NCI-H1092 treated with DMSO at 0.1 percent for 48 hours (cell line): ENCODE measurements at places on chromosomes 6 and 20.

DNA sequence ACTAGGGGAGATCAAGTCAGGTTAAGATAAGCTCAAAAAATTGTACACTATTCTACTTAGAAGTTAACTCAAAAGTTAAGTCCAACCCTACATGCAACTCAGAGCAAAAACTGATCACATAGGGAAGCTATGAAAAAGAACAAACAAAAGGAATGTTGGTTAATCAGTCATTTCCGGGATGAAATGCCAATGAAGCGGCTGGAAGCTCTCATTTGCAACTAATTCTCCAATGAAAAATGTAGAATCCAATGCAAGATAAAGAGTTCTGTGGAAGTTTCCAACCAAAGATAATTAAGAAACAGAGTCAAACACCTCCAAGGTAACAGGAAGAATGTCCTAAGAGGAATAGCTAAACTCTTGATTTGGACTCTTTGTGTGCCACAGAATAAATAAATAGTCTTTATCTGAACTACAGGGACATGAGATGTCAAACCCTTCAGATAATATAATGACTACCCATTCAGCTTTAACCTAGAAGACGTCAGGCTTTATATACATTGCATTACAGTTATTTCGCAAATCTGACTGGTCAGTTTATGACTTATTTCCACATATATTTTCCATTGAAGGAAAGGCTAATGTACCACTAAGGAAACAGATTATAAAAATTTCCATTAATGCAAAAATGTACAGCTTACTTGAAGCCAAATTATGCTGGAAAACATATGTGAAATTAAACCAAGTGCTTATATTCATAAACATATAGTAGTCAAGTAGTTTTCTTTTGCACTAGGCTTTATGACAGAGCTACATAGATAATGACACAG, 48.0 kb upstream of the DST start:
- DNase-seq, result no peak

- DNase-seq, result no peak
These were observed 35.7 kb downstream of the CITED2 start for GRCh38 chr6:139338795-139339194.

DNA sequence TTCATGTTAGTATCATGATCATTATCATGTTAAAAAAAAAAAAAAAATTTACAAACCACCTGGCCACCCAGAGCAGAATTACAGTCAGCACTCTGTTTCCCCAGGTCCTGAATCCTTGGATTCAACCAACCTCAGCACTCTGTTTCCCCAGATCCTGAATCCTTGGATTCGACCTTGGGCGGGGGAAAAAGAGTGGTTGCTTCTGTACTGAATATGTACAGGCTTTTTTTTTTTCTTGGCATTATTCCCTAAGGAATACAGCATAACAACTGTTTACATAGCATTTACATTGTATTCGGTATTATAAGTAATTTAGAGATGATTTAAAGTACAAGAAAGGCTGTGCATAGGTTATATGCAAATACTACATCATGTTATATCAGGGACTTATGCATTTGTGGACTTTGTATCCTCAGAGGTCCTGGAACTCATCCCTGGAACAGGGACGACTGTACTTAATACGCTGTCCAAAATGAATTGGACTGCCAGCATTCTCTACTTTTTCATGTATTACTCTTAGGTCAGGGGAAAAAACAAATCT, 31.2 kb downstream of the GCNT2 start:
- no peak for DNase-seq

- no peak for DNase-seq
These were observed 5.2 kb downstream of the SYNGAP1 start for GRCh38 chr6:33424855-33425667.

- DNase-seq, result no peak
These were observed 344.4 kb downstream of the ESR1 start for GRCh38 chr6:152151920-152152319.

GRCh38 chr6:33313105-33313708, 671 bp downstream of the TAPBP start:
- DNase-seq, result peak; percentile 10

DNA sequence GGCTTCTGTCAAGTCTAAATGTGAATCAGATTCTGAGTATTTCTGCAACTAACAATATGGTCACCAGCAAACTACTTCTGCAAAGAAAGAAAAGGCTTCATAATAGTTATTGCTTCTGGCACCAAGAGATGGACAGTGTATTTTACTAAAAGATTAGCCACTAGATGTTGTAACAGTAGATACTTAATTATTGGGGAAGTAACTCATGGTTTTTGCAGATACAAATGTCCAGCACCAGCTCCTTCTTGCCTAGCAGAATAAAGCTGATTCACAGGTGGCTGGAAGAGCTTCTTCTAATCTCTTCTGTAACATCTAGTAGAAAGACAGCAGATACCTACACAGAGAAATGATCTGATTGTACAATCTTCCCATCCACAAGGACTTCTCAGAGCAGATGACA, 21.2 kb downstream of the ATXN1 start:
- DNase-seq, result no peak

GRCh38 chr6:3819161-3820110, 29.7 kb upstream of the FAM50B start:
- no peak for DNase-seq

DNA sequence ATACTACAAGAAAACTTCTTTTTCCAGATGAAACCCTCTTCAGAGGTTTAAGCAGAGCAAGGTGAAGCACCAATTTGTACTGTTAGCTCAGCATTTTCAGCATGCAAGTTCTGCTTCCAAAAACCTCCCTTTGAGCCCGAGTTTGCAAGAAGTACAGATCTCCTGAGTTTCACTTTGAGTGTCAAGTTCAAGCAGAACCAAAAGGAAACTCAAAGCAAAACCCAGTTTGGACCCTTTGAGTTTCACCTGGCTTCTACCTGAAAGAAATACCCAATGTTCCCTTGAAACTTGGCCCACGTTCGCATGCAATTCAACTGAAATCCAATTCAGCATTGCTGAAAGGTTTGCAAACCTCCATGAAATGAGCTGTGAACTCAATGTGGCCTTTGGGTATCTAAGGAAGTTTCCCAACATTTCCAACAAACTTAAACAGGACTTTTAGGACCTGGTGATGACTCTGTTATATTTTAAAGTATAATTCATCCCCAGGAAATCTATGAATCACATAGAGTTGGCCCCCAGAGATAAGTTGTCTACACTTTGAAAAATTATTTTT, 62.9 kb upstream of the HBS1L start:
- no peak for DNase-seq

DNA sequence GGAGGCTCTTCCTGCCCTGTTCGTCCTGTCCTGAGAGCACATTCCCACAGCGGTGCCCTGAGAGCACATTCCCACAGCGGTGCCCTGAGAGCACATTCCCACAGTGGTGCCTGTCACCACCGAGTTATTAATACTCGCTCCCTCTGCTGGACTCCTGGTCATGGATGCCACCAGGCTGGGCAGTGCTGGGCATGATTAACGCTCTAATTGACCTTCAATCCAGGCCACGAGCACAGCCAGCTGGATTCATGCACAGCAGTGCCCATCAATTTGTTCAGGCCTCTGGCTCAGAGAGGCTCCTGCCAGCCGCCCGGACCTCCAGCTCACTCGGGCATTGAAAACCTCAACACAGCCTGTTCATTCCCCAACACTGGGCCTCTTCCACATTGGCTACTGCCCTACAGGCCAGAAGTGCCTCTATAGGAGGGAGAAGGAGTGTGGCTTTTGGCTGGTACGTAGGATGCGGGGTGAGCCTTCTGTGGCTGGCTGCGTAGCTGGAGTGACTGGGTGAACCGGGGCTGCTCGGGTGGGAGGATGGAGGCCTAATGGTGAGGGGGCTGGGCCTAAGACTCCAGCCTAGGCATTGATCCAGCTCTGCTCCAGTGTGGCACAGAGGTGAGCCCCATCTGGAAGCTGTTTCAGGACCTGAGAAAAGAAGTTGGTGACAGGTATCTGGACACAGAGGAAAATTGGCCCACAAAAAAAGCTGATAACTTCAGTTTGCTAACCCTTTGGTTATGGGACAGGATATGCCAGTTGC, 9.3 kb downstream of the IP6K3 start:
- no peak for DNase-seq

- peak; percentile 36 for DNase-seq
These were observed 1211.1 kb upstream of the GJE1 start for GRCh38 chr6:140921366-140922226.

DNA sequence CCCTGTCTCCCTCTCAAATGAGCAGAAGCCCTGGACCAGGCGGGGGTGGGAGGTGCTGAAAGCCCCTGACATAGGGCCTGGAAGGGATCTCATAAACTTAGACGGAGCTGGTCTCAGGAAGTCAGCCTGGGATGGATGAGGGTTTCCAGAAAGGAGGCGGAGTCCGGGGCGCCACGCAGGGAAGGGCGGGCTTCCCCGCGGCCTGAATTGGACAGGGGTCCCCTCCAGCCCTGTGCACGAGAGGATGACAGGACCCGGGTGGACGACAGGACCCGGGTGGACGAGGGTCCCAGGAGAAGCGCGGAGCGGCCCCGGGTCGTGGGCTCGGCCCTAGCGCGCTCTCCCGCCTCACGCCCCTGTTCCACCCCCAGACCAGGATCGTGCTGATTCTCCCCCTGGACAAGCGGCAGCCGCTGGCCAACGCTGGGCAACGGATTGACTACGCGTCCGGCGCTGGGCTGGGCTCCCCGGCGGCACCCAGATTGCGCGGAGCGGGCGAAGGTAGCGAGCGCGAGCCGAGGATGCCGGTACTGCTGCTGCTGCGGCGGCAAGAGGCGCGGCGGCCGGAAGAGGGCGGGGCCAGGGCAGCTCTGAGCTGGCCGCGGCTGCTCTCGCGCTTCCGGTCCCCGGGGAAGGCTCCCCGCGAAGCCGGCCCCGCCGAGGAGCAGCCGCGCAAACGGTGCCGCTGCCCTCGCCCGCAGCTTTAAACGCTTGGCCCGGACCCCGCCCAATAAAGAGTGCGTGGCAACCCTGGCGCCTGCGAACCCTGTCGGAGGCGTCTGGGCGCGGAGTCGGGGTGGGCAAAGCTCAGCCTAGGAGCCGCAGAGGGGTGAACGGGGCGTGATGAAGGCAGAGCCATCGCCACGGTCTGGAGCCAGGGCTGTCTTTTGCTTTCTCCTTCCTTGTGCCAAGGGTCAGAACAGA, 1.3 kb downstream of the C20orf144 start:
- DNase-seq, result peak; percentile 76

DNA sequence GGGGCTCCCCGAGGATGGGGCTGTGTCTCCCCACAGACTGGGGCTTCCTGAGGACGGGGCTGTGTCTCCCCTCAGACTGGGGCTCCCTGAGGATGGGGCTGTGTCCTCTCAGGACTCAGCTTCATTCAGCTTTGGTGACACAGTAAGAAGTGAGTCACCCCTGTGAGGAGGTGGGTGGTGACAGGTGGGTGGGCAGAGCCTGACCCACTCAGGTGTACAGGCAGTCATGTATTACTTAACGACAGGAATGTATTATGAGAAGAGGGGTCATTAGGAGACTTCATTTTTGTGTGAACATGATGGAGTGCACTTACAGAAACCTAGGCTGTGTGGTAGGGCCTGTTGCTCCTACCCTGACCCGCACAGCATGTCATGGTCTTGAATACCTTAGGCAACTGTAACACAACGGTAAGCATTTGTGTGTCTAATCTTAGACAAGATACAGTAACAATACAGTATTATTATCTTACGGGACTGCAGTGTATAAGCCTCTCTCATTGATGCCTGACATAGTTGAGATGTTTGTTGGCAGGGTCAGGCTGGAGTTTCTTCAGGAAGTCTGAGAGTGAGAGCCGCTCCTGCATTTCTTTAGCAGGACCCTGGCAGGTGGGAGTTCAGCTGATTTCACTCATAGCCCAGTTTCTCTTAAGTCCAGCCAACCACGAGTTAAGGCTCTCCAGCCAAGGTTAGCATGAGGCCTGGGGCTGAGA, 10.9 kb upstream of the PGC start:
- DNase-seq, result no peak

GRCh38 chr20:38317422-38317821, 13.5 kb downstream of the BPI start:
- no peak for DNase-seq

DNA sequence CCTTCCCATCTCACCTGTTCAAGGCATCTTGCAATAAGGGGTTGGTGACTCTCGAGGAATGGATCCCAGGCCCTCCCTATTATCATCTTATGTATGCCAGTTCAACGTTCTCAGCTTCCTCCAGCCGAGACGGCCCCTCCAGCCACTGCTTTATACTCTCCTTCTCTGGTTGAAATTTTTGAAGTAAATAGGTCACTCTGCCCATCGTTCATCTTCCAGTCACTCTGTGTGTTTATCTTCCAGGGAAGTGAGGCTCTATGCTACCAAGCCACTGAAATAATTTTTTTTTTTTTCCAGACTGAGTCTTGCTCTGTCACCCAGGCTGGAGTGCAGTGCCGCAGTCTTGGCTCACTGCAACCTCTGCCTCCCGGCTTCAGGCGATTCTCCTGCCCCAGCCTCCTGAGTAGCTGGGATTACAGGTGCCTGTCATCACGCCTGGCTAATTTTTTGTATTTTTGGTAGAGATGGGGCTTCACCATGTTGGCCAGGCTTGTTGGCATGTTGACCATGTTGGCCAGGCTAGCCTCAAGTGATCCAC, 17.0 kb downstream of the PTPN1 start:
- no peak for DNase-seq
